ENCODE measurements at places on chromosomes 2 and 18.

GRCh38 chr2:10482913-10483312, 34.8 kb upstream of the ODC1 start:
- DNase-seq = no peak

GRCh38 chr18:66582211-66582610, 21.7 kb downstream of the CDH19 start:
- no peak for DNase-seq

DNA sequence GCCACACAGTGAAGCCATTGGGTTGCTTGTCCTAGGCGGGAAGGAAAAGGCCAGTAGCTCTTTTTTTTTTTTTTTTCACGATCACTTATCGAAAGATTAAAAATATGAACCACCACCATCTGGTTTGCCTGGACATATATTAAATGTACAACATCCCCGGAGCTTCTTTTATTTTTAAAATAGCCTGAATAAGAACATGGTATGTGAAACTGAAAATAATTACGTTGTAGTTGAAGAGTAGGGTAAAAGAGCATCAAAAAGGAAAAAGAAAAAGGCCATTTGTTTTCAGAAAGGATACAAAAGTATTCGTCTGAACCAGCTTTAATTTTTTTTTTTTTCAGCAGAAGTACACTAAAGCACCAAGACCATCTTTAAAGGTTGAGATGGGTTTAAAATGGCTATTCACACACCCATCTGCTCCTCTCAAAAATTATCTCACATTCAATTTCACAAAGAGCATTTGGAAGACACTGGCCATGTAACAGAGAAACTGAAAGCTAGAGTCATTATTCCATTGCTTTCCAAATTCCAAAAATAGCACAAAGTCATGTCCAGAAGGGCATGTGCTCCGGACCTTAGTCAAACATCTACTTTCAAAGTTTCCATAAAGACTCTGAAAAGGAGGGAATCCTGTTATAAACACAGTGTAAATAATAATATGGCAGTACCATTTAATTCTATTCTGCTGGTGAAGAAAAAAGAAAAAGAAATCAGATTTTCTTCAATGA, 82.9 kb downstream of the SCN3A start:
- DNase-seq = no peak

DNA sequence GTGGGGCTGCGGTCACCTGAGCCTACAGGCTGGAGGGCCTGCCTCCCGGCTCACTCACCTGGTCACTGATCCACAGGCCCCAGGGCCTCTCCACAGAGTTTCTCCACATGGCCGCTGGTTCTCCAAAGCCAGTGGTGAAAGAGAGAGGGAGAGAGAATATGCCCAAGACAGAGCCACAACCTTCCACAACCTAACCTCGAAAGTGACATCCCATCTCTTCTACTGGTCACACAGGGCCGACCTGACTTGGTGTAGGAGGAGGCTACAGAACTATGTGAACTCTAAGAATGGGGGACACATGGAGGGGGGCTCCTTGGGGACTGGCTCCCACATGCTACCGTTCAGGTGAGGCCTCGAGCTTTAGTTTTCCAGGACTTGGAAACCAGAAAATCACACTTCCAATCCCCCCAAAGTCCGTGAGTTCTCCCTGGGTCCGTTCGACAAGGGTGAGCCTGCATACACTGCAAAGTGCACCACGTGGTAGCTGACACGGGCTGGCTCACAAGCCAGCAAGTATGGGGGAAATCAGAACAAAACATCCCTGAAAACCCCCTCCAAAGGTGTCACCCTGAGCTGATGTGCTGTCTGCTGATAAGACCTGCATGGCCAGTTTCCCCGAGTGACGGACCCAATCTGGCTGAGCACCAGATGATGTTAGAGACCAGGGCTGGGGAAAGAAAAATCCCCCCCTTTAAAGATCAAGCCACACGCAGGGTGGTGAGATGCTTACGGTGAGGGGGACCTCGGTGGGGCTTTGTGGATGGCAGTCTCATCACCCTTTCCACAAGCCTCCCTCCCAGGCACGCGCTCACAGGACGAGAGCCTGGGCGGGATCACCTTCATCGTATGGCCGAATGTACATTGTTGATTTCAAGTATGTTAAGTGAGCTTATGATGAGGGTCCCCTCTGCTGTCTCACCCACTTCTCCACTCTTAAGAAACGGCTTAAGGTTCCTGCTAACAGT, 54.2 kb upstream of the SEMA4C start:
- no peak for DNase-seq

DNA sequence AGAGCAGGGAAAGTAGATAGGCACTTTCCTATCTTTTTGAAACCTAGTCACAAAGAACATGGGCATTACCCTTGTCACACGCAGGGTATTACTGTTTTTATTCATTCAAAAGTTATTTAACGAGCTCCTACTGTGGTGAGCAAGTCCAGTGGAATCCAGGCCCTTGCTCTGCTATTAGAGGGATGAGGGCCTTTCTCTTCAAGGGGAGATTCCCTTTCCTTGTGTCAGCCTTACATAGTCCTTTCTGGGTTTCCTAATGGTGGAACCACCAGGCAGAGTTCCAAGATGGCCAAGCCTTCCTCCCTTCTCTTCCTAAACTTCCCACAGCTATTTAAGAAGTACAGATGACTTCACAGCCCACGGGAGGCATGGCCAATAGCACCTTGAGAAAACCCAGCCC, 64.6 kb downstream of the SPTBN1 start:
- DNase-seq = no peak

DNA sequence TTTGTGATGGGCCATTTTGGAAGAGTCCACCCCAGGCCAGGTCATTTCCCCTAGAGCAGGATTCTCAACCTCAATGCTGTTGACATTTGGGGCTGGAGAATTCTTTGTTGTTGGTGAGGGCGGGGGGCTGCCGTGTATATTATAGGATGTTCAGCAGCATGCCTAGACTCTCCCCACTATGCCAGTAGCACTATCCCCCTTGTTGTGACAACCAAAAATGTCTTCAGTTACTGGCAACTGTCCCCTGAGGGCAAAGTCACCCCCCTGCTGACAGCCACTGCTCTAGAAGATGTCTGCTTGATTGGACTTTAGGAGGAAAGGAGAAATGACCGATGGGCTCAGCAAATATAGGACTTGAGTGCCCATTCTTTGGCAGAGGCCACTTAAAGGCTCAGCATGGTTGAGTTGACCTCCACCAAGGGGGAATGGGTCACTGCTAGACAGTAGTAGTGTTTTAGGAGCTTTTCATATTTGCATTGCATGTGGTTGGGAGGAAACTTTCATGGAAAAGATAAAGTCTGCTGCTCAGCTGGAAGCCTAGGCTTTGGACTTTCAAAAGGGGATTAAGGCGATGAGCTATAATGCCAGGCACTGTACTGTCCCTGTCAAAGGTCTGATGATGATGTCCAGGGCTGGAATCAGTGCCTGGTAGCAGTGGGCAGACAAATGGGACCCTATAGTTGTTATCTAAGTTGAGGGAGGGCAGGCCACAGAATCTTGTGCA, 61.1 kb upstream of the MCFD2 start:
- DNase-seq = no peak

GRCh38 chr2:85353876-85354285, 447 bp downstream of the RETSAT start:
- DNase-seq = no peak

GRCh38 chr2:101500860-101501259, 25.9 kb upstream of the RFX8 start:
- DNase-seq = no peak

GRCh38 chr2:232551250-232551638, 755 bp downstream of the EIF4E2 start:
- DNase-seq = no peak

- no peak for DNase-seq
Measured at GRCh38 chr2:121647396-121647795, 1.9 kb downstream of the CLASP1 start.

DNA sequence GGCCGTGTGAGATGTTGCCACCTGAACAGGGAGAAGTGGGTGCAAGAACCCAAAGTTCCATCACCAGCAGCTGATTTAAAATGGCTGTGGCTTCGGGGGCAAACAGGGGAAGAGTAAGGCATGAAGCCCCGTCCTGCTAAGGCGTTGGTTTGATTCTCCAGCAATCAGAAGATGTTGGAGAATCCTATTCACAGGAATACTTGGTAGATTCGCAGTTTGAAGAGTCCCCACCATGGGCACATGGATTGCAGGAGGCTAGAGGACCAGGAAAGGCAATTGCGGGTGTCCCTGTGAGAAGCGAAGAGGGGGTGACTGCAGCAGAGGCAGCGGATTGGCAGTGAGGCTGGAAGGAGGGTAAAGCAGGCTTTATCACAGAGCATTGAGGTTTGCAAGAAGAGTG, 46.6 kb upstream of the TXNDC2 start:
- no peak for DNase-seq

- DNase-seq = no peak
Measured at GRCh38 chr2:230205721-230206120, 14.1 kb downstream of the SP110 start.

DNA sequence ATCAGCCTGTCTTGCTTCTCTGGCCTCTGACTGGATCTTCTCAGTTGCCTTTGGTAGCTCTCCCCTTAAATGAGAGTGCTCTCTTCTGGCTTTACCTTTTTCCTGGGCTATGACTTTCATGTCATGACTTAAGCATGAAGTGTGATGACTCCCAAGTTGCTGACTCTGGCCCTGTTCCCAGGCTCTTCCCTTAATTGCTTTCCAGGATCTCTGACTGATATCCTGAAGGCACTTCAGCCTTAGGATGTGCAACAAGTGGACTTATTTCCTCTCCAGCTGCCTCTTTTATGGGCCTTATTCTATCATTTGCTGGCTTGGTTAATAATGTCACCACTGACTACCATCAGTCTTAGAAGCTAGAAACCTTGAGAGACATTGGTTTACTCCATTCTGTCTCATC, 17.4 kb downstream of the SEMA4F start:
- no peak for DNase-seq

GRCh38 chr2:178403671-178404306, 47.2 kb downstream of the PRKRA start:
- DNase-seq = no peak

GRCh38 chr2:164439885-164440284, 181.4 kb downstream of the GRB14 start:
- no peak for DNase-seq

DNA sequence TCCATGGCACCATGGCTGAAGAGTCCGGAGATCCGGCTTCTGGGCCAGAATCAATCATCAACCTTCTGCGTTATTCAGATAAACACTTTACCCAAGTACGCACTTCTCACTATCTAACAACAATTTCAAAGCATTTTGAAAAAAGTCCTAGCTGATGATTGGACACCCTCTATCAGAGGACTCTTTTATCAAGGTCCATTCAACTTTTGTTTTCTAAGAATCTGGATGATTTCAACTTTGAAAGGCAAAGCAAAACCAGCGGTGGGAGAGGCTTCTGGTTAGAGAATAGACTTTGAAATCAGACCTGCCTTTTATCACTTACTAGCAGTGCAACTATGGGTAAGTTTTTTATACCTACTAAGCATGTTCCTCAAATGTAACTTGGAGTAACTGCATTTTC, 293.6 kb upstream of the TNP1 start:
- no peak for DNase-seq

- DNase-seq = no peak
Measured at GRCh38 chr18:70047931-70048603, 100.4 kb upstream of the CD226 start.

- no peak for DNase-seq
Measured at GRCh38 chr2:189465478-189465877, 24.2 kb downstream of the WDR75 start.

DNA sequence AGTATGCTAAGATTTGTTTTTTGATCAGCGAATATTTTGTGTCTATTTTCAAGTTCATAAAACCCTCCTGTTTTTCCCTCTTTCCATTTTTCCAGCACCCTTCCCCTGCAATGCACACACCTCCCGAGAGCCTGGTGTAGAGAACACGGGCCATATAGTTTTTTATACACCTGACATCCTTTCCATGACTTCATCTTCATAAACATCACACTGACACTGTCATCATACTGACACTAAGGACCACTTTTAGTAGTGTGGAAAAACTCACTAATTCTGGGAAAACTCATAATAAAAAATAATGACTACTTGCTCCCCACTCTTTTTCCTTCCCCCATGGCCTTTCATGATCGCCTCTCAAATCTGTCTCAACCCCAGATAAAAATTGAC, 70.2 kb downstream of the EPHA4 start:
- DNase-seq = no peak

DNA sequence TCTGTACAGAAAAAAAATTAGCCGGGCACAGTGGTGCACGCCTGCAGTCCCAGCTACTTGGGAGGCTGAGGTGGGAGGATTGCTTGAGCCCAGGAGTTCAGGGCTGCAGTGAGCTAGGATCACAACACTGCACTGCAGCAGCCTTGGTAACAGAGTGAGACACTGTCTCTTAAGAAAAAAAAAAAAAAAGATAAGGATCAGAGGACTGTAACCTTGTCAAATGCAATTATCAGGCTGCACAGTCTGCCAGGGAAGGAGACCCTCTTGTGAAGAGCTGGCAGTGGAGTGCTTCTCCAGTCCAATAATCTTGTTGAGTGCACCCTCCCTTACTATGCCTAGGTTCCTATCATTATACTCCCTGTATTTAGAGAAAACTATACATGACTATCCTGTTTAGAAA, 330.7 kb downstream of the PDE11A start:
- DNase-seq = no peak

DNA sequence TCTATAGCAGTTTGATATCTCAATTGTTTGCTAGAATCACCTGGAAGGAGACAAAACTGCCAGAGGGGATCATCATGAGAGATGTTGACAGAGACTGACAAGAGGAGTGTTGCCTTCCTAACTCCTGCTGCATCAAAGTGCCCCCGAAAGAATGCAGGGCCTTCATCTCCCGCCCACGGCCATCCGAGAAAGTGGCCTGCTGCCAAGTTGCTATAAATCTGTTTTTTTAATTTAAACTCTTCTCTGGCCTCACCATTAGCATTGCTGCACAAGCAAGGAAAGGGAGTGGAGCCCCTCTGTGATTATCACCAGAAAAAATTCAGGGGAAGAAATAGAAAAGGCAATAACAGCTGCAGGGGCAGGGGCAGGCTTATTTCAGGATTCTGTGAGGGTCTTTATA, 238.1 kb upstream of the EPHA4 start:
- DNase-seq = no peak

GRCh38 chr2:79100285-79100684, 12.5 kb upstream of the REG1B start:
- DNase-seq = no peak

GRCh38 chr18:25360301-25360899, 8.4 kb upstream of the ZNF521 start:
- no peak for DNase-seq

DNA sequence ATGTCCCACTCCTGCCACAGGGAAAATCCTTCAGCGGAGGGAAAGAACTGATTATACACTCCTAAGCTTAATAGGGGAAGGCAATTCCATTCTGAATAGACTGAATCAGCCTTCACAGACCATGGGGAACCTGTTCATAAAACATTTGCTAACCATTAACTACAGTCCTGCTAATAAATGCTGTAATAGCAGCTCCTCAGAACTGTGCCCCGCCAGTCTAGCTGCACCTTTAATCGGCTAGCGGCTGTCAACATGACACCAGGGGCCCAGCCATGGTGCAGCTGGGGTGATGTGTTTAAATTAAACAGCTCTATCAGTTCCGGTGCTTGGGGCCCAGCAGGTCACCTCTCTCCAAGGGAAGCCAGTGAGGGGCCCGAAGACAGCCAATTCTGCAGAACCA, 77.8 kb downstream of the GALNT14 start:
- DNase-seq = no peak

- DNase-seq = peak; percentile 58
Measured at GRCh38 chr2:177164584-177165052, 48.0 kb upstream of the HNRNPA3 start.

- DNase-seq = no peak
Measured at GRCh38 chr2:218387369-218388194, 5.5 kb downstream of the SLC11A1 start.
